Coronary artery (tissue), 2 donors: ENCODE measurements at places on chromosomes 7 and 10.
A peak's percentile ranks its signal among the peaks of the same experiment; 100 is the strongest.

- no peak for DNase-seq
These were observed 177.8 kb downstream of the PTPRN2 start for GRCh38 chr7:158409816-158410330.

GRCh38 chr10:53664282-53665019 is 891.9 kb upstream of the MBL2 start:
- no peak for DNase-seq

DNA sequence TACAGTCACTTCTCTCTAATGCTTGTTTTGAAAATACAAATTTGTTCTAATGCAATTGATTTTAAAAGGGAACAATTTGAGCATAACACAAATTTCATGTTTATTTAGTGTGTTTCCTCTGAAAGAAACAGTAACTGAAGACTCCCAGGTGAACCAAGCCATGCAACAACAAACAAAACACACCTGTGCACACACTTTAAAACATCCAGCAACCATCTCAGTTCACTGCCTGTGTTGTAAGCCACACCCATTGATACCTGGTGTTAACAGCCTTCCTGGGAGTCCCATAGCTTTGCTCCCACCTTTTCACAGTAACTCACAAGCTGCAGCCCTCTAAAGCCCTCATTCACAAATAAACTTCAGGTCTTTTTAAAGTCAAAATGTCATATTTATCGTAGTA is 89.3 kb downstream of the DOCK4 start:
- no peak for DNase-seq

DNA sequence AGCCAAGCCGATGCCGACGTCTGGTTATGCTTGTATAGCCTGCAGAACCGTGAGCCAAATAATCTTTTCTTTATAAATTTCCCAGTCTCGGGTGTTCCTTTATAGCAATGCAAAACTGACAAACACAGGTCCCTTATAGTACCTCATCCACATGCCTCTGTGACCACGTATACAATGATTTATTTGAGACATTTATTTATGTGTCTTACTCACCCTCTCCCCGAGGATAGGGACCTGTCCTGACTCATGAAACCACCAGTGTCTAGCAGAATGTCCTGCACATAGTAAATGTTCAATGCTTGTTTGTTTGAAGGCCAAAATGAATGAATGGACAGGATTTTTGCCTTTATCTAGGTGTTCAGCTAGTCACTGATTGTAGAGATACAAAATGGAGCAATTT is 147.9 kb upstream of the FZD8 start:
- DNase-seq, result no peak

DNA sequence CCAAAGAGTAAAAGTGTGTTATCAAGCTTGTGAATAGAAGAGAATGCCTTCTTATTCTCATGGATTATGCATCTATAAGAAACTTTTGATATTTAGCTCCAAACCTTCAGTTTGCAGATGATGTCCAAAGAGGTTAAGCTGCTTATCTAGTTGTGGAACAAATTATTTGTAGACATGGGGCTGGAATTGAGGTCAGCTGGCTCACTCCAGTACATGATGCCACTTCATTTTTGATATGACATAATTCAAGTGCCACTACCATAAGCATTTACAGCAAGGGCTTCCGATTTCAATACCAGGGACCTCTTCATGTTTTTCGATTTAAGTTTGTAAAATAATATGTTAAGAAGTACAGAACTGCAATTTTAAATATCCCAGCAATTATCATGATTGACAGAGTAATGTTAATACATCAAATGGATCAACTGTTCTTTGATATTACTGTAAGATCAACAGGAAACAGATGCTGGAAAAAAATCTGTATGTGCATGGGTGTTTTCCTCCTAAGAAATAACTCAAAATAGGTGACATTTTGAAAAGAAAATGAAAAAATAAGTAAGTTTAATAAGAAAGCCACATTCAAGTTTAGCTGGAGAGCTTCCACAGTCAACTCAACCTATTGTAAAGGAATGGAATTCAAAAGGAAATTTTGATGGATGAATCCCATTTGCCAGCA is 12.7 kb downstream of the FAM3C start:
- DNase-seq, result no peak

- peak; percentile 47 for DNase-seq
These were observed 52.5 kb downstream of the ADRA2A start for GRCh38 chr10:111129363-111129762.

GRCh38 chr10:11875494-11876281 is 52.5 kb downstream of the PROSER2 start:
- peak; percentile 83 for DNase-seq

DNA sequence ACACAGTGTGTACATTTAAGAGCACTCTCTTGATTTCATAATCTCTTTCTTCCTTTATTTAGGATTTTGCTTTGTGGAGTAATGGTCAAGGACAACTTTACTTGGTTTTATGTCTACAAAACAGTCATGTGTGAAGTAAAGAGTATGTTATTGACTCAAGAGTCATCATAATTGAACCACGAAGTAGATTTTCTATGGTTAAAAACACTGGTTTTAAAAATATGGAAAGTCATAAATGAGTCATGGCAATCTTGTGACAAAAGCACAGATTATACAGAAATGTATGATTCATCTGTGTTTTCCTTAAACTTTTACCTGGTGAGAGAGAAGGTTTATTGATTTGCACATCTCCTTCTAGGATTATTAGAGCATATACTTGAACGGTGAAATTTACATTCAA is 969.7 kb downstream of the GATA3 start:
- no peak for DNase-seq

DNA sequence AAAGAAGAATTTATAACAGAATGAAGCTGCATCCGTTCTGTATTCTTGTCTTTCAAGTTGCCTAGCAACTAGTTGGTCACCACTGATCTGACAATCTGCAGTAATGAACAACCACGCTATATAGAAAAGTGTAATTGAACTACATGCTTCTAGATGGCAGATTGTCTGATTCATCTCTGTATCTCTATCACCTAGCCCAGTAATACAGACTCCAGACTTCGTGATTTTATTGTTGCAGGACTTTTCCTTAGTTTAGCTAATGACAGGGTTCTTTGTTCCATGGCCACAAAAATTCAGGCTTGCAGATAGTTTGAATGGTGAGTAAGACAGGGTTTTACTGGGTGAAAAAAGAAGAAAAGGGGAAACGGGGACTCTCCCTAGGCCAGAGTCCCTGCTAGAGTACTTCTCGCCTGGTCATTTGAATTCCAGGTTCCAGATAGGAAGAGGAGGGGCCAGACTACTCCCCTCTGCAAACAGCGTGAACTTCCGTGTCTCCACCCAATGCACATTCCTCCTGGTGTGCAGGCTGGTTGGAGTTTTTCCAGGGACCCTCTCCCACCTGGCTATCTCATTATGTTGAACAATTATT is 45.9 kb downstream of the COL1A2 start:
- no peak for DNase-seq

- peak; percentile 41 for DNase-seq
These were observed 220.1 kb downstream of the TNS3 start for GRCh38 chr7:47361746-47362215.

- DNase-seq, result no peak
These were observed 1.9 kb downstream of the PIK3AP1 start for GRCh38 chr10:96718304-96718990.

- no peak for DNase-seq
These were observed 545.5 kb upstream of the FOXK1 start for GRCh38 chr7:4136501-4137110.

DNA sequence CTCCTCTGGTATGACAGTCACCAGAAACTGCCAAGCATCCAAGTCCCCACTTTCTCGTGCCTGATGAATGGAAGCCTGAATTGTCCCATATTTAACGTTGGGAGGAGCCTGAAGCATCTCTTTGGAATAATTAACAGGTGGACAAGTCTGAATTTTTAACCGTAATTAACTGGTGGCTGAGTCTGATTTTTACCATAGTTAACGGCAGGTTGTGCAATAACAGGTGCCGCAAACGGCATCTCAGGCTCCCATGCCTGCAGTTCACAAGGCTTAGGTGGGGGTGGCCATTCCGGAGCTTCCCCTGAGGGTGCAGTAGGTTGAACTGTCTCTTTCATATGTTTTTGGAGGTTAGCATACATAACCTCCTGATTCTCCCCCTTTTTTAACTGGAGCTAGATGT is 2.0 kb upstream of the GIMAP4 start:
- DNase-seq, result no peak

GRCh38 chr10:52853704-52854103 is 81.1 kb upstream of the MBL2 start:
- DNase-seq, result no peak

GRCh38 chr10:115827231-115828009 is 445.6 kb downstream of the GFRA1 start:
- no peak for DNase-seq

GRCh38 chr7:137354396-137354795 is 10.9 kb upstream of the PTN start:
- DNase-seq, result no peak

- peak; percentile 64 for DNase-seq
These were observed 46.8 kb downstream of the TBXAS1 start for GRCh38 chr7:139875821-139876241.

GRCh38 chr10:103636492-103636891 is 143.0 kb downstream of the NEURL1 start:
- no peak for DNase-seq

GRCh38 chr10:33048223-33048622 is 90.2 kb upstream of the ITGB1 start:
- DNase-seq, result no peak

DNA sequence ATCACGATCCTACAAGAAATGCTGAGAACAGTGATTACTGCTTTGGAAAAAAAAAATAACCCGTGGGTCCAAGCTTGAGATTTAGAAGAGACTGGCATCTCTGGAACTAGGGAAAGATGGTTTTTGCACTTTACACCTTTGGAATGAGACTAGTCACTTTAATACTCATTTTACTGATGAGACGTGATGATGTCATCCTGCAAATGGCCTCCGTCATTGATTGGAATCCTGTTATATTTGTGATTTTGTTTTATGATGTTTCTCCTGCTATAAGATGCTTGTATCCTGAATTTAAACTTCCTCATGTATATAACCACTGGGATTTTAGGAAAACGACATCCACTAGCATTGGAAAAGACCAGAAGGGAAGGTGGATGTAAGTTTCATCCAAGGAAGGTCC is 361.3 kb upstream of the AOAH start:
- DNase-seq, result no peak

DNA sequence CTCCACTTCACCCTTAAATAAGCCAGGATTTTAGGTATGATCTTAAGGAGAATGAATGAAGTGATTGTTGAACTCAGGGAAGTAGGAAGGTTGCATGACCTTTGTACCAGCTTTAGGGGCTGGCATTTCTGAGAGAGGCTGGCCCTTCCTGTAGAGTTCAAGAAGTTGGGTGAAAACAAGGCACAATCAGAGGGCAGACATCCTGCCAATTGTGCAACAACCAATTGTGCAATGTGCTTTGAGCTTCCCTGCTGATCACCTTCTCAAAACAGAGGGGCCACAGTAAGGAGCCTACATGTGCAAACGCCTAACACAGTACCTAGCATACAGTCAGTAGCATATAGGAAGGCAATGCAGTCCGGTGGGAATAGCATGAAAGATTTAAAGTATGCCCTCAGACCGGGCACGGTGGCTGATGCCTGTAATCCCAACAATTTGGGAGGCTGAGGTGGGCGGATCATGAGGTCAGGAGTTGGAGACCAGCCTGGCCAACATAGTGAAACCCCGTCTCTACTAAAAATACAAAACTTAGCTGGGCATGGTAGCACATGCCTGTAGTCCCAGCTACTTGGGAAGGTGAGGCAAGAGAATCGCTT is 5.4 kb downstream of the CPVL start:
- no peak for DNase-seq

DNA sequence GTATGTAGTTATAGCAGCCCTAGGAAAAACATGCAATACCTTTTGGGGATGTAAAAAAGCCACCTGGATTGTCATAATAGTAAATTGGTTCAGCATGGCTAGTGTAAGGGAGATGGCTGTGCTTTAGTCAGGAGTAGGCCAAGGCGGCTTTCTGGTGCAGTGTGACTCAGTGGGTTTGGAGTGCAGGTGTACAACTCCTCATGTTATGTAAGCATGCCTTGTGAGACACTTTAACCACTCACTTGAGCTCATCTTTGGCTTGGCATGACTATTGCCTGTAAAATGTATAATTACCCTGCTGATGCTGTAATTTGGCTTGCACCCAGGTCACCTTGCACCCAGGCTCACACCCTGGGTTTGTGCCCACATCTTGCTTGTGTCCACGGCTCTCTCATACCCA is 239.2 kb upstream of the GLI3 start:
- DNase-seq, result no peak

- DNase-seq, result no peak
These were observed 53.0 kb downstream of the SPOCK2 start for GRCh38 chr10:72035252-72035887.

DNA sequence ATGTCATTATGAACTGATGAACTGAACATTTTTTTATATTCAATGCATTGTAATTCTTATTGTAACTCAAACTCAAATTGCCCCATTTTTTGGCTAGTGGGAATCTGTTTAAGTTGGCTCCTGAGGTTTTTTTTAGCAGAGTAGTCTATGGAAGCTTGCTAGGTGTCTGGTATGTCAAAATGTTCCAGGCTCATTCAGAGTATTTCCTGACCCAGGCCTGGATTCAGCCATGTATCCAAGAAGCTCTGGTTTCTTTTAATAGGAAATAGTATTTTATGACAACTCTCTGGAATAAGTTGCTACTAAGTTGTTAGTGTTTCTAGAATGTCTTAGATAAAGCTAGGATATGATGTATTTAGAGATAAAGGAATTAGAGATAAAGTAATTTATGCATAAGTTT is 288.0 kb downstream of the ARL4A start:
- no peak for DNase-seq

GRCh38 chr7:106126170-106126938 is 14.2 kb upstream of the SYPL1 start:
- DNase-seq, result no peak

GRCh38 chr10:54758791-54759190 is 42.2 kb downstream of the PCDH15 start:
- DNase-seq, result no peak

GRCh38 chr10:71398976-71399375 is 2.3 kb downstream of the CDH23 start:
- DNase-seq, result peak; percentile 43

- DNase-seq, result no peak
These were observed 25.9 kb downstream of the TRDMT1 start for GRCh38 chr10:17175551-17175950.

GRCh38 chr7:23530405-23530804 is 1.4 kb downstream of the TRA2A start:
- no peak for DNase-seq

- DNase-seq, result no peak
These were observed 38.1 kb downstream of the LEP start for GRCh38 chr7:128279124-128279713.

GRCh38 chr7:94406696-94407095 is 12.0 kb downstream of the COL1A2 start:
- DNase-seq, result no peak
